Left colon (tissue), 2 donors: ENCODE measurements at places on chromosomes 2 and 18.

DNA sequence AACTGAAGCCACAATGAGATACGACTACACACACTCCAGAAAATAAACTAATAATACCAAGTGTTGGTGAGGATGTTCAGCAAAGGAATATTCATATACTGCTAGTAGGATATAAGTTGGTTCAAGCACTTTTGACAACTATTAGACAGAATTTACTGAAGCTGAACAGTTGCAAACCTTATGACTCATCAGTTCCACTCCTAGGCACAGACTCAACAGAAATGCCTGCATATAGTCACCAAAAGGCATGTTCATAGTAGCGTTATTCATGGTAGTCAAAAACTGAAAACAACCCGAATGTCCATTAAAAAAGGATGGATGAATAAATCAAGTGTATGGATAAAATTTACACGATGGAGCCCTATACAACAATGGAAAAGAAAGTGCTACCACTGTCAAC lies 232.0 kb downstream of the ANAPC1 start:
- no peak for DNase-seq

GRCh38 chr2:6103949-6104348 lies 411.8 kb downstream of the SOX11 start:
- peak; percentile 19 for DNase-seq

- DNase-seq = no peak
These were observed 127.5 kb downstream of the DTNB start for GRCh38 chr2:25545899-25546298.

DNA sequence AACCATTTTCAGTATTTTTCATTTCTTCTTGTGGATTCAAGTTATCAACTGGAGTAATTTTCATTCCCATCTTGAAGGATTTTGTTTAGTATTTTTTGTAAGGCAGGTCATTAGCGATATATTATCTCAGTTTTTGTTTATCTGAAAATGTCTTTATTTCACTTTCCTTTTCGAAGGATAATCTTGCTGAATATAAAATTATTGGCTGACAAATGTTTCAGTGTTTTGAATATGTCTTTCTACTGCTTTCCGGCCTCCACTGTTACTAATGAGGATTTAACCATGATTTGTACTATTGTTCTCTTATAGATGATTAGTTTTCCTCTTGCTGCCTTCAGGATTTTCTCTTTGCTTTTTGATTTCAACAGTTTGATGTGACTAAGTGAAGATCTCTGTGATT lies 58.3 kb upstream of the ZNF396 start:
- DNase-seq = no peak

- DNase-seq = no peak
These were observed 61.4 kb downstream of the SMAD7 start for GRCh38 chr18:48889115-48889941.

- DNase-seq = no peak
These were observed 8.7 kb downstream of the APCDD1 start for GRCh38 chr18:10463096-10463495.

DNA sequence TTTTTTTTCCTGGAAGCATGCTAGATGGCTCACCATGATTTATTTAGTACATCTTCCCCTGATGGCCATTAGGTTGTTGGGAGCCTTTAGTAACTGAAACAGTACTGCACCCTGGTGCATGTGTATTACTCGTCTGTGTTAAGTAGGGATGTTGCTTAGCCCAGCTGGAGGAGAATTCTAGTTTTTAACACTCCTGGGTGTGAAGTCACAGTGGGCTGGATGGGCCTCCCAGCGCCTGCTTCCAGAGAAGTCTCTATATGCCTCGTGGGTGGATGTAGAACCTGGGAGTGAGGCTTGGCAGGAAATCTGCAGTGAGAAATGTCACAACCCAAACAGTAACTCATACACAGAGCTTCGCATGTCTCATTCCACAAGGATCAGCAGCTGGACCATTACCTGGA lies 28.9 kb upstream of the NT5DC4 start:
- no peak for DNase-seq

- no peak for DNase-seq
These were observed 104.4 kb downstream of the DOCK10 start for GRCh38 chr2:224937887-224938286.

- no peak for DNase-seq
These were observed 17.1 kb downstream of the ATOH8 start for GRCh38 chr2:85770786-85771409.

DNA sequence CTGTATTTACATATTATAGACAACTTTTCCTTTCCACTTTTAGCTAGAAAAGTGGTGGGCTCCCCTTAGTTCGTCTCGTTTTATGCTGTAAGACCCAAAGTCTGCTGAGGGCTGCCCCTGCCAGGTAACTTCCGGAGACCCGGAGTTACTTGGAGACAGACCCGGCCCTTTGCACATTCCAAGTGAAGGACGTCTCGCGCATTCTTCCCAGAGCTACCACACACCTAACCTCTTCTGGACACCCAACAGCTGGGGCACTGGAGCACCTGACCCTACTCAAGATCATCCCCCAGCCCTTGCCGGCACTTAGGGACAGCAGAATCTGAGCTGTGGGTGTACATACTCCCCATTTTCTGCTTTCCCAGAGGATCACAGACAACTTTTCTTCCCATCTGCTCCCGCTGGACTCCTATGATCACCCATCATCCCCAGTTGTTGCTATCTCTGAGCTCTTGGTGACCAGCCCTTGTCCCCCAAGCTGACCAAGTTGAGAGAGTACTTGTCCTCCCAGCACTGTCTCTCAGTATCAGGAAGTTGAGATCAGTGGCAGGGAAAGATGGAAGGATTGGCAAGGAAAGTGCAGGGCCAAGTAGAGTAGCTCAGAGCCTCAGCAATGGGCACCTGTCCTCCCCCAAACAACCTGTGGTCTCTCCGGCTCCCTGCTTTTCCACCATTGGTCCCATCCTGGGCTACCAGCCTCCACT lies 8.4 kb upstream of the SATB2 start:
- DNase-seq = peak; percentile 51

DNA sequence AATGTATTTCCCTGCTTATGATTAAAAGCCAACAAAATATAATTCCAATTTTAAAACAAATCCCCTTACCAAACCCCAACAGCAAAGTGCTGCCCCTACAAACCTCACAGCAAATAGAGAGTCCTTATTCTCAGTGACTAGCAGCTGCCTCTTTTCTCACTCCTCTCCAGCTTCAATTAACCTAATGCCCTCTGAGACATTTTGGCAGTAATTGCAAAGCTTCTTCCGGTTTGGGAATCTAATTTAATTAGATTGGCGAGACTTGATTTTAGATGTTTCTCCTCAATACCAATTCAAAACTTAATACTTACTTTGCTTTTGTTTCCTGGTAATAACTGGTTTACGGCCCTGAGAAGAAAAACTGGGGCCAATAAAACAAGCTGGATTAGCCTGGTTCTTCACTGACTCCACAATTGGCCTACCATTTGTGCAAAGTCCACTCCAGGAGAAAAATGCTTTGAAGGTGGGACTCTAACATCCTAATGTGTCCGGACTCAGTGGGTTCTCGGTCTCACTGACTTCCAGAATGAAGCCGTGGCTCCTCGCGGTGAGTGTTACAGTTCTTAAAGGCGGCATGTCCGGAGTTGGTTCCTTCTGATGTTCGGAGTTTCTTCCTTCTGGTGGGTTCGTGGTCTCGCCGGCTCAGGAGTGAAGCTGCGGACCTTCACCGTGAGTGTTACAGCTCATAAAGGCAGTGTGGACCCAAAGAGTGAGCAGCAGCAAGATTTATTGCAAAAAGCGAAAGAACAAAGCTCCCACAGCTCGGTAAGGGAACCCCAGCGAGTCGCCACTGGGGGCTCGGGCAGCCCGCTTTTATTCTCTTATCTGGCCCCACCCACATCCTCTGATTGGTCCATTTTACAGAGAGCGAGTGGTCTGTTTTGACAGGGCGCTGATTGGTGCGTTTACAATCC lies 52.8 kb downstream of the SLC35F5 start:
- peak; percentile 40 for DNase-seq

DNA sequence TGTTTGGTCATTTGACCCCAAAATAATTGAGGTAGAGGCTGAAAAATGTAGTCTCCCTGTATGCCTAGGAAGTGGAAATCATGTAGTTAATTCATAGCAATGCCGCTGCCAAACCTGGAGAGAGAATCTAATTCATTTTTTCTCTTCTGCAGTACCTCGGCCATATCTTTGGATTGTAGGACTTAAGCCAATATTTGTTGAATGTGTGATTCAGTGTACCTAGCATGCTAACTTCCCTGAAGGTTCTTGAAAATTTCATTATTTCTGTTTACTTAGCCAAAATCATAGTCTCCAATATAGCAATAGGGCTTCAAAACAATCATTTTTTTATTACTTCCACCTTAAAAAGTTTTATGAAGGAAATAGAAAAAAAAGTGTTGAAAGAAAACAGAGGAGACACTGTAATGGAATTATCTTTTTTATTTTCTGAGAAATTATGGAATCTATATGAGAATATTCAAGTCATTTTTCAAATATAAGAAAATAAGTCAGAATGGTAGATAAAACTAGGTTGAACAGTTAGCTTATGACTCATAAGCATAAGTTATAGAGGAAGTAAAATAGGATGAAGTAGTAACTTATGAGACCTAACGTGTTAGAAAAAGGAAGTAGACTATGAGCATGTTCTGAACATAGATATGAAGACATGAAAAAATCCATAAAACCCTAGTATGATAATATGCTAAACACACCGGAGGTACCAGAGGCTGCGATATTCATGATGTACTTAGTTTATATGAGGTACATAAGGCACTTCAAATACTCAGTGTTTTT lies 35.2 kb upstream of the CDH19 start:
- no peak for DNase-seq

DNA sequence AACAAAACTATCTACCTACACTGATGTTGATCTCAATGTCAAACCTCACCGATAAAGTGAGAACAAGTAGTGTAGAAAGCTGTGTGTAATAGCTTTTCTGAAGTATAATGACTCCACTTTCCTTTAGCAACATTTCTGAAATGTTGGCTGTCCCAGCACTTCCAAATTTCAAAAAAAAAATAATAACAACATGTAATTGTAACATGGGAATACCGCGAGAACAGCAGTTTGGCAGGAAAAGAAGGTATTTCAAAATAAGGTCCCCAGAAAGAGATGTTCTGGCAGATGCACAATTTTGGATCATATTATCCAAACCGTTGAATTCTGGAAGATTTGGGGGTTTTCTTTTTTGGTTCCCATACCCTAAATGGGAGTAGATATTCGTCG lies 352.0 kb downstream of the ARHGAP15 start:
- DNase-seq = no peak

DNA sequence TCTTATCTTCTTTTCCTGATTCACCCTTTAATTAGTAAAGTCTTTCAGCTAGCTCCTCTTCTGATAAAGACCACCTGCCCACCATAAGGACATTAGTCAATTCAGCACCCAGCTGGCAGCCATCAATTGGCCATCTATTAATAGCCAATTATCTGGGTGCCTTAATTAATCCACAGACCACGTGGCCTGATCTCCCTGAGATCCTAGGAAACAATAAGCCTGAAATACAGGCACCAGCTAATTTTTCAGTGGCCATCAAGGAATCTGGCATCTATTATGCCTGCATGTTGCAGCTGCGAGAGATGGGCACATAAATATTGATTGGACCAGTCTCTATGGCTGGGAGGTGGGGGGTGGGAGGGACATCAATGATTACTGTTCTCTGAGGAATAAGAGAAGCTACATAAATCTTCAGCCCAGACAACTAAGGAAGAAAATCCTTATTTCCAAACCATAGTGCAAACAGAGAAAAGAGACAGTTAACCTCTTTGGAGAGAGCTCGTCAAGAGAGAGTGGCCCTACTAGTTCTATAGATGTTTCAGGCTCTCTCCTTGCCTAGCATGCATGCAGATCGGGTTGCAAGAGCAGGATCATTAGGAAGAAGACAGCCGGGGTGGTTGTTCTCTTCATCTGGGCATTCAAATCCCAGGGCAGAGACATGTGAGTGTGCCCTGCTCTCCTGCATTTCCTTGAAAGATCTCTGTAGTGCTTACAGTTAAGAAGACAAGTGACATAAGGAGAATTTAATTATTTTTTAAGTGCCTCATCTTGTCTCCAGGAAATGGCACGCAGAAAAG lies 8.7 kb downstream of the GALNT14 start:
- DNase-seq = no peak

DNA sequence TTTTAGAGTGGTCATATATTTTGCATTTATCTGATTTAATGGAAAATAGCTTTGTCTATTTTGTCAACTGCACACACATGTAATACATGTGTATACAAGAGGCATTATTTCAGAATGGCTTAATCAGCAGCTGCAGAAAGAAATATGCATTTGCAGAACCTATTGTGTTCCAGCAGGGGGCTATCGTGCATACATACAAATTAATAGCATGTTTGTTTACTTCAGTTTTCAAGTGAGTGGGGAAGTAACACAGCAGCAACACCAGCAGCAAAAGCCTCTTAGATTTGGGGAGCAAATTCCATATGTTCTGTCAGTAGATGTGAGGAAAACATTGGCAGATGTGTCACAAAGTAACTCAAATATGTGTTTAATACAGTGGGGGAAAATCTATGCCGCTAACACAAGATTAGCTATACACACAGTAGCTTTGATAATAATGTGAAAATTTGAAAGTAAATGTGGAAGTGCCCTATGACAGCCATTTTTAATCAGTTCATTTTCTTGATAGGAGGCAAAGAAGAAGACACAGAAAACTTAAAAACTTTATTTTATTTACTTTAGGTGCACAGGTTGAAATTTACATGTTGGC lies 218.1 kb downstream of the WDR7 start:
- peak; percentile 6 for DNase-seq

GRCh38 chr18:44601447-44601846 lies 79.2 kb upstream of the SETBP1 start:
- DNase-seq = no peak

GRCh38 chr2:172348555-172349288 lies 78.7 kb upstream of the ITGA6 start:
- no peak for DNase-seq

GRCh38 chr18:8516371-8517250 lies 92.6 kb upstream of the RAB12 start:
- no peak for DNase-seq
